ENCODE measurements at places on chromosomes 11 and 22.

- DNase-seq: no peak
Observed at GRCh38 chr11:10896493-10896892, 38.6 kb upstream of the ZBED5 start.

- DNase-seq: peak; percentile 17
Observed at GRCh38 chr11:131064373-131064991, 148.2 kb upstream of the SNX19 start.

DNA sequence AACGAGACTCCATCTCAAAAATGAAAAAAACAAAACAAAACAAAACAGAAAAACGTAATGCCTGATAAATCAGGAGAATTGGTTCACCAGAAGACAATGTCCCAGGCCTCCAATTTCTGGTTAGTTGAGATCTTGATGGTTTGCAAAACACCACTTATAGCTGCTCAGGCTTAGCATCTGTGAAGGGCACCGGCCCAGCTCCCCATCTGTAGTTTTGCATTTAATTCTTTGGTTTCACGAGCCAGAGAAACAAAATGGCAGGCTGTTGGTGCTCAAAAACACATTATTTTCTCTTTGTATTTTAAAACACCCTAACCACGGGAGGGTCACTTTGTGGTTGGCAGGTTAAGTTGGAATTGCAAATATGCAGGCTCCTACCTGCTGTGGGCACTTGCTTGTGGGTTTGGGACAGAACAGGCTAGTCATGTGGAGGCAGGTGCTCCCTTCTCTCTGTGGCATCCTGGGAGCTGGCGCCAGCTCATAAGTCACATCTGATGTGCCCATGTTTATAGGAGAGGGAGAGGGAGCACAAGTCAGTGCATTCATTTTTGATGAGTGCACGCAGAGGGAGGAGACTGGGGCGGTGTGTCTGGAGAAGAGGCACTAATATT lies 145.9 kb downstream of the CEP164 start:
- DNase-seq: no peak

DNA sequence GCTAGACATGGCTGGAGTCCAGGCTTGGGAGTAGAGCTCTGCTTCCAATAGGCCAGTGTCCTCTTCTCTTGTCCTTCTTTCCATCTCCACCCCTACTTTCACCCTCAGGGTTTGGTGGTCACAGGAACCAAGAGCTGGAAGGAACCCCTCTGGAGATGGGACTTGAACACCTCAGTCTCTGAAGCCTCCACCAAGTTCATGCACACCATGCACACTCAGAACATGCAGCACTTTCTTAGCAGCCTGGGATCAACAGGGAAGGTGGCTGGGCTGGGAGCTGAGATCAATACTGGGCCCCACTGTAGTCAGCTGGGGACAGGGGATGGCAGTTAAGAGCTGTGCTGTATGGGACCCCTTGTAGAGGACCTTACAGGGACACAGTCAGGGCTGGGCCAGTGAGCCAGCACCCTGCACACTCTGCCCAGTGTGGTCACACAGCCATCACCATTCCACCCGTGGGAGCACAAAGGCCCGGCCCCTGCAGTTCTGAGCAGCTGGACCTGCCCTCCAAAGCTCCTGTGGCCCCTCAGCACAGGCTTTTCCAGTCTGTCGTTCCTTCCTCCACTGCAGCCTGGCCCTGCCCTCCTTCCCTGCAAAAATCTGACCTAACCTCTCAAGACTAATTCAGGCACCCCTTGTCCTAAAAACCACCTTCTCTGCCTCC lies 47.7 kb downstream of the GAB4 start:
- no peak for DNase-seq

GRCh38 chr11:1447845-1448825 lies 38.4 kb downstream of the MOB2 start:
- DNase-seq: no peak

DNA sequence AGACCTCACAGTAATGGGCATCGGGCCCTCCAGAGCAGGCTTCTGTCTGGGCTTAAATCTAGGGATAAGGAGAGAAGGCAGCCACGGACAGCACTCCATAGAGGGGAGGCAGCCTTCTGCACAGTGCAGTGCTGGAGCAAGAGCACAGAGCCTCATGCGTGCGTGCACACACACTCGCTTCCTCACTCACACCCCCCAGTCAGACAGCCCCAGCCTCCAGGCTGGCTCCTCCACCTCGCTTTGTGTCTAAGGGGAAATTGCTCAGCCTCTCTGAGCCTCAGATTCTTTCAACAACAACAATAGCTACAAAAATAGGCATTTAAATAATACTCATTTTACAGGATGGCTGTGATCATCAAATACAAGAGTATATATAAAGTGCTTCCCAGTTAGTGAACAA lies 26.7 kb upstream of the ETS1 start:
- DNase-seq: no peak

DNA sequence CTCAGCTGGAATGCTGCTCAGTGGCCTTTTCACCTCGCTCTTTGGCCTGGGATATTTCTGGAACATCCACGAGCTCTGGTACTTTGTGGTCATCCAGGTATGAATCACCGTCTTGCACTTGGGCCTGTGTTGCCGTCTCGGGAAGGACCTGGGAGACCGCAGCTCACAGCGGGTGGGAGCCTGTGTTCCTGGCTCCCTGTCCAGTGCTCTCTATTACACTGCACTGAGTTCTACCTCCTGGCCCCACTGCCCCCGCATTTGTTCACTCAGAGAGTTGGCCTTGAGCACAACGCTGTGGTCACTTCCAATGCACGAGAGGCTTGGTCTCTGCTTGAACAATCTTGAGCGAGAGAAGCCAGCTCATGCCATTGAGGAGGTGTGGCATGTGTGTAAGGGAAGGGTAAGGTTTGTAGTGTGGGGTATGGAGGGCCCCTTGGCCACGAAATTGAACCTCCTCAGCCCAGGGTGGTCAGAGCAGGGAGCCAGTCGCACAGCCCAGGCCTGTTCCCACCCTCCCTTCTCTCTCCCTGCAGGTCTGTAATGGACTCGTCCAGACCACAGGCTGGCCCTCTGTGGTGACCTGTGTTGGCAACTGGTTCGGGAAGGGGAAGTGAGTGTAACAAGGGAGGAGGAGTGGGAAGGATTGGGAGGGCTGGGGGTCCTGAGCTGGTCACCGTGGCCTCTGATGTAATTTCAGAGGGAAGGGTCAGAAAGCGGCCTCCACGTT lies 16.2 kb downstream of the SLC37A2 start:
- no peak for DNase-seq

DNA sequence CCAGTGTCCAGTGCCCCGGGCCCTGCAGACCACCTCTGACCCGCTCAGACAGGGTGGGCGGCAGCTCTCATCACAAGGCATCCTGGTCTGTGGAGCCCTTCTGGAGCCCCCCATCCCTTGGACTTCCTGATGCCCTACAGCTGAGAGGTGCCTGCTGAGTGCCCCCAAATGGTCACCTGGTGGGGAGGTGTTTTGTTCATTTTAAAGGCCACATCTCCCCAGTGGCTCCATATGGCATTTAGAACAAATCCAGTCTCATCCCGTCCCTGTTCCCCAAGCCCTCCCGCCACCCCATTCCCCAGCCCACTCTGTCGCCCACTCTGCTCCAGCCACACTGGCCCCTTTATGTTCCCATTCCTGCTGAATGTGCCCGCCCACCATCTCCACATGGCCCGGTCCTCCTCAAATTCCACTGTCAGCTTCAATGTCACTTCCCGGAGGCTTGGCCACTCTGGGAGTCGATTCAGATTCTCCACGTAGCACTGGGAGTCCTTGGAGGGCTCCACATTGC lies 32.8 kb downstream of the OSBPL5 start:
- DNase-seq: no peak

DNA sequence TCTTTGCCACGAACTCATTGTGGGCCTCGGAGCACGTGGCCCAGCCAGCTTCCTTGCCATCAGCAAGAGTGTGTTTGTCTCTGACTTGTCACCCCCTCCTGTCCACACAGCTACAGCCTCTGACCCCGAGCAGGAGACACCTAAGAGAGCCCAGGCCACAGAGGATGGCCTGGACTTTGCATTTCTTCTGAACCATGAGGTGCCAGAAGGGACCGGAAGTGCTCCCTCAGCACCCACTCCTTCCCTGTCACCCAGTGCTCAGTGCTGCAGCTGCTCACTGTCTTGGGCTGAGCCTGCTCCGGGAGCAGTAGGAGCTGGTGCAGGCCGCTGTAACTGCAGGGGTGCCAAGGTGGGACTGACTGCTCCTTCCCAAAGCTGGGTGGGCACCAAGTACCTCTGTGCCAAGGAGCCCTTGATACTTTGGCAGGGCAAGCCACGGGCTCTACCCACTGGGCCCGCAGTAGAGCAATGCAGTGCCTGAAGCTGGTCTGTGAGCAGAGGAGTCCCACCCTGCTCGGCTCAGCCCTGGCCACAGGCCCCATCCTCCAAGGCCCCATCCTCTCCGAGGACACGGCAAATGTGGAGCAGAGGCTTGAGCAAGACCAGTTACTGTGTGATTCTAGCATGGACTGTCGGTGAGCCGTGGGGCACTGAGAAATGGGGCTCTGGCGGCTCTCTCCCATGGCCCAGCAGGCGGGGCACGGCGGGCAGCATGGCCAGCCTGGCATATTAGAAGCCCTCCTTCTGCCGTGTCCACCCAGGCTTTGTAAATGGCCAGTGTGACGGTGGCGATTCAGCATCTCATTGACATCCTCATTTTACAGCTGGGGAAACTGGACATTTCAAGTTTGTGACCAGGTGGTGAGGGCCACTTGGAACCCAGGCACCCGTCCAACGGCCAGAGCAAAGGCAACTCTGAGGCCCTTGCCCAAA lies 6.3 kb downstream of the GRK2 start:
- no peak for DNase-seq
